Renal cortex interstitium (tissue), 15 donors: ENCODE measurements at places on chromosomes 6 and 20.

- DNase-seq: no peak
These were observed 667 bp downstream of the STX11 start for GRCh38 chr6:144150710-144151657.

- DNase-seq: no peak
These were observed 21.0 kb upstream of the CD2AP start for GRCh38 chr6:47456536-47456975.

- no peak for DNase-seq
These were observed 5.4 kb downstream of the FBXO30 start for GRCh38 chr6:145809211-145809610.

- no peak for DNase-seq
These were observed 11.4 kb downstream of the SENP6 start for GRCh38 chr6:75613056-75613501.

DNA sequence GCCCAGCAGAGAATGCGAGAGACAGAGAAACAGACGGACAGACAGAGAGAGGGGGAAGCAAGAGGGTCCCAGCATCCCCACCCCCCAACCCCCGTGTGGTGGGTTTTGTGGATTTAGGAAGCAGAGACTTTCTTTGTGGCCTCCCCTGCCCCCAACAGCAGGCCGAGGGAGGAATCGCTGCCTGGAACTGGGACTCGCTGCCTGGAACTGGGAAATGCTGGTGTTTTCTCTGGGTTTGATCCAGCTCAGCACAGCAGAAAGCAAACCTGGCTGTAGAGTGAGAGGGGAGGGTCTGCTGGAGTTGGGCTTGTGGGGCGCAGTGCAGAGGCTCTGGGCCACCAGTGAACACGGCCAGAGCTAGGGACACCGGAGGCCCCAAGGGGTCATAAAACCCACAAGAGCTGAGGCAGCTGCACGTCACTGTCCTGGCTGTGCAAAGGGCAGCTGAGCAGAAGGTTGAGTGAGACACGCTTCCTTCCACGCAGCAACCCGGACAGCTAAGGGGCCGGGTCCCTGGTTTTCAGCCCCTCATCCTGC, 181.8 kb downstream of the TAF4 start:
- no peak for DNase-seq

GRCh38 chr6:8652710-8653109, 217.4 kb upstream of the SLC35B3 start:
- DNase-seq: no peak

DNA sequence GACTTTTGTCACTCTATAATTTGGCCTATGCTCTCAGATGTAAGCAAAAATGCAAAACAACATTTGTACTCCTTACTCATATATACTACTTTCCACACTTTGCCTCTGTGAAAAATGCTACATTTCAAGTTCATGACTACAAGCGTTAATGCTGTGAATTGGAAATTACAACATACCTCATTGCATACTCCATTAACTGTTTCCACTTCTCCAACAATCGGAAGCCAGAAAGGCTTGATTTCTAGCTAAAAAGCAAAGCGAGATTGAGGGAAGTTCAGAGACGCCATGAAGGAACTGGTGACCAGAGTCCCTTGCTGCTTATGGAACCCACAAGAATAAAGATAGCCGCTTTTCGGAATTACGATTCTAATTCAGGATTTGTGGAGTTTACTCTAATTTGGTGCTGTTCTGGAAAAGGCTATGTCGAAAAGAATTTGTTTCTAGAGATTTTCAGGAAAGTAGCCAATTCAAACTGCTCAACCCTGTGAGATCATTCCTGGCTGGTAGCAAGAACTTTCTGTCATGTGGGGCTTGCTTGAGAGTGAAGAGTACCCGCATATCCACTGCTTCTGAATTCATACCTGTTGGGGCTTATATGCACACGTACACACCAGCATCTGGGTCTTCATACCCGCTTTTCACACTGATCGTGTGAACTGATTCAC, 98.0 kb upstream of the CITED2 start:
- no peak for DNase-seq

DNA sequence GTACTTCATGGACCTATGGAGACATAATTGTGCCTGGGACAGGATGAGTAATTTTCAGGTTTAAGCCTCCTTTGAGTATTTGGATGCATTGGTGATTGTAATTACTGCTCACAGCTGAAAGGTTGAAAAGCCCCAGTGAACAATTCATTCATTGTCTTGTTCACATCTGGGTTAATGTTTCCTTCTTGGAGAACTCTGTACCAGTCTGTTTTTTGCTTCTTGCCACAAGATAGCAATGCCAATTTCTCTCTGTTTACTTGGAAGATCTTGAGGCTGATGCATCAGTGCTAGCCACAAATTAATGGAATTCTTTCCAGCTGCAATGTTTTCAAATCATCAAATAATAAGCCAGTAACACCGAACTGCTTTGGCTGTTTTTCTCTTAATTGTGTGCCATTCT, 207.8 kb downstream of the BMP2 start:
- no peak for DNase-seq

DNA sequence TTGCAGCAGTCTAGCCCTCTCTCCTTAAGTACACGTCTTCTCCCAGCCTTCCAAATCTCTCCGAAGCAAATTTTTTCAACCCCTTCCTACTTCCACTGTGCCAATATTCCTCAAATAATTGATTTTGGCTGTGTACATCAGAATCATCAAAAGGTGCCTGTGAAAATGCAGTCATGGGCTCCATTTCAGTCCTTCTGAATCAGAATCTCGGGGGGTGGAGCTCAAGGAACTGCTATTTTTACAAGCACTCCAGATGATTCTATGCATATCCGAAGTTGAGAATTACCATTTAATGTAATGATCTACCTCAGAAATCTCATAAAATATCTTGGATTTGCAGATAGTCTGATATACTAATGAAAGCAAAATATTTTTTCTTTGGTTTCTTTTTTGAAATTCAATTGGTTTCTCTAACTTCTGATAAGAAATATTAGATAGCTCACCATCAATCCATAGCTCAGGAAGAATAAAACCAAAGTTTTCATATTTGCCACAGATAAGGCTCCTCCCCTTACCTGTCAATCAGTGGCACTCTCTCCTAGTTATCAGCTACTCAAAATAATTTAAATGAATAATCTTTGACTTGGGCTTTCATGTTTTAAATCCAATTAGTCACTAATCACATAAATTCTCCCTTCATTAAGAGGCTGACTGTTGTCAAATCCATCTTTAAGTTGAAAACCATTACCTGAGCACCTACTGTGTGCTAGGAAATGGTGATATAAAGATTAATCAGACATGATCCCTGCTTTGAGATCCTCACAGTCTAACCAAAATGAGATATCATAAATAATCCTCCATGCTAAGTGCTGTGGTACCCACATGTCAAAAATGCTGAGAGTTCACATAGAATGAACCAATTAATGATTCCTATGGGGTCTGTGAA, 36.4 kb upstream of the STXBP5 start:
- no peak for DNase-seq

DNA sequence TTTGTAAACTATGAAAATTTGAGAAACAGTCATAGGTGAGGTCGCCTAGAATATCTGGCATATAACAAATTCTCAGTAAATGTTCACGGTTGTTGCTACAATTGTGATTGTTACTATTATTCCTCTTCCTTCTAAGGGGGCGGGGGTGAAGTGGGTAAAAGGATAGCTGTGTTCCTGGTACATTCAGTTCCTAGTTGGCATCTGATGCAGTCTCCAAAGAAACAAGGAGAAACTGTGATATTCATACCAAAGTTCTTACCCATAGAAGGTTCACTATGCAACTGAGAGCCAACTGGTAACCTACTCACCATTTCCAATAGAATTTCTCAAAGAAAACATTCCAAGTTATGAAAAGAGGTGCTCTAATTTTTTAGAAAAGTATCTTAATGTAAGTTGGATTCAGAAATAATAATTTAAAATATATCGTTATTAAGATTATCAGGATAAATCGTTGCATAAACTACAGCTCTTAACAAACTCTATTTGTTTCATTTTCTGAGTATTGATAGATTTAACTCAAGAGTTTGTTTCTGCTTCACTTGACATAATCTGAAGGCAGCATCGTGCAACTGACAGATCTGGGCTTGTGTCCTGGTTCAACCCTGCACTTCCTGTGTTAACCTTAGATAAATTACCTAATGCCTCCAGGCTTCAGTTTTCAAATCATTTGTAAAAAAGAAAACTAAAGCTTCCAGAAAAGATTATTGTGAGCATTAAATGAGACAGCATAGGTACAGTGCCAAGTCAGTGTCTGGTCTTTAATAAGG, 13.3 kb upstream of the MAP7 start:
- no peak for DNase-seq

DNA sequence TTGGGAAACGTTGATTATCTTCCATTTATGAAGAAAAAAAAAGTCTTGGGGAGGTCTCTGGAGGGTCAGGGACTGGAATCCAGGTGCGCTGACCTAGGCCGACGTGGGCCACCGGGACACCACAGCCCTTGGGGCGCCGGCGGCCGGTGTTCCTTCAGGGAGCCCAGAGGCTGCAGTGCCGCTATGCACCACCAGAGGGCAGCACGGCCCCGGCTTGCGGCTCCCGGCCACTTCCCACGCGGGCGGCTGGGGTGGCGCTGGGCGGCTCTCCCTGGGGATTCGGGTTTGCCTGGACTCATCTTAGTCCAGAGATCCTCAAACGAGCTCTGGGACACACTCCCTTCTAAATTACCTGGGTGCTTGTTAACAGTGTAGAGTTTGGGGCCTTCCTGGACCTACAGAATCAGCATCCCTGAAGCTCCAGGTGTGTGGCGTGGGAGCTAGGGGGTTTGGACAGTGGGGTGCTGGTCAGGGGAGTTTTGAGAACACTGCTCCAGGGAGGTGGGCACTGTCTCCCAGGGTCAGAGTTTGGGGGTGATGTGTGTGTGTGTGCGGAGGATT, 23.0 kb upstream of the GTSF1L start:
- peak; percentile 33 for DNase-seq

DNA sequence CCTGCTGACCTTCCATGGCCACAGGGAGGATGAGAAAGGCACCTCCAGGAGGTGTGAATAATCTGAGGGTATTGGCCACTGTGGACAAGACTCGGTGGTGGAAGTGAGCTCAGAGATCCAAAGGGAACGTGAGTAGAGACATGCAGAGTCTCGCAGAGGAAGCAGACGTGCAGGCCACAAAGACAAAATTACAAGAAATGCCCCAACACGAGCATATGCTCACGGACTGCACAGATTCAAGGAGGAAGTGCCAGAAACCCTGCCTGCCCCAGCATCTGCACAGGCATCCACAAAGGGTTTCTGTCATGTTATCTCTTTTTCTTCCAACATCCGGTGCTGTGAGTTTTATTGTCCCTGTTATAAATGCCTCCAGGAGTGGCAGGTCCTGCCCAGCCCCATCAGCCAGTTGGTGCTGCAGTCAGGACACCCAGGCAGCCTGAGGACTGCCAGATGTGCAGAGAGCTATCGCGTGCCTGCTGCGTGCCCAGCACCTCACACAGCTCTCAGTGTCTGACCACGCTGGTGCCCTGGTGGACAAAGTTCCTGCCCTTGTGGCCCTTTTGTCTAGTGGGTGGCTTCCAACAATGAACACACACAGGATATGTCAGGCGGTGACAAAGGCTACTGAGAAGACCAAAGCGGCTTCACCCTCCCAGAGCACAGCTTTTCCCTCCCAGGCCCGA, 34.0 kb upstream of the FANCE start:
- no peak for DNase-seq

GRCh38 chr6:11744753-11745152, 33.9 kb downstream of the ADTRP start:
- no peak for DNase-seq

DNA sequence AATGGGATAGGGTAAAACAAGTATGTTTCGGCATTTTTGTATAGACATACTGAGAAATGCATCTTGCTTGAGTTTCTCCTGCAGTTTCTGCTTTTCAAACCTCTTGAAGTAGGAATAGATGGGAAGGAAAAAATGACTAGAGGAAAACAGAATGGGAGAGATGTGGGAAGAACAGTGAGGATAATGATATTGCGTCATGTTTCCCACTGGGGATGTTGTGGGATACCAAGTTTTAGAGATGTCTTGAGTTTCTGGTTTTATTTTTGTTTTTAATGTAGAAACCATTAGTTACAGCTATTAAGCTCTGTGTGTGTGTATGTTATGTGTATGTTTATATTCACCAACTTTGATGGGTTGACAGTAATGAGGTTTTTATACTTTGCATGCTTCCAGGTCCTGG, 24.6 kb downstream of the POLH start:
- DNase-seq: no peak
